ENCODE measurements at places on chromosomes 3 and 15.

- DNase-seq: no peak
Measured at GRCh38 chr3:34419801-34420200, 621.4 kb downstream of the PDCD6IP start.

- DNase-seq: no peak
Measured at GRCh38 chr3:131973731-131974130, 61.1 kb downstream of the CPNE4 start.

- no peak for DNase-seq
Measured at GRCh38 chr15:64285871-64286270, 70.1 kb downstream of the CSNK1G1 start.

DNA sequence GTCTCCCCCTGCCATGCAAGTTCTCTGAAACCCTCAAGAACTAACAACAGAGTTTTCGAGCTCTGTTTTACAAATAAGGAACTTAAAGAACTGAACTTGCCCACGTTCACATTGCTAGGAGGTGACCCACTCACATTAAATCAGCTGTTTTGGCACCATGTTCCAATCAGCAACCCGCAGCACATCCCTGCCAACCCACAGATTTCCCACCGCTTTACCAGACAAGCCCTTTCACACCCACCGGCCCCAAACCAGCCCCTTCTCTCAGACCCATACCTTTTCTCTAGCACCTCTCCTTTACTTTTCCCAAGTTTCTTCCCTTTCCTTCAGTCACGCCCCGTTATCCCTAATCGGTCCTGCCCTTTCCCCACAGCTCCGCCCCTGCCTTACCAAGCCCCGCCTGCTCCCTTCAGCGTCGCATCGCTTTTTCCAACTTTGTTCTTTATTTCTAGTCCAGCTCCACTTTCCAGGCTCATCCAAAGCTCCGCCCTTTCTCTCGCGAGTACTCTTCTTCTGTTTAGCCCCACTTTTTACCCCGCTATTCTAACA, 804 bp upstream of the BRPF1 start:
- DNase-seq: no peak

DNA sequence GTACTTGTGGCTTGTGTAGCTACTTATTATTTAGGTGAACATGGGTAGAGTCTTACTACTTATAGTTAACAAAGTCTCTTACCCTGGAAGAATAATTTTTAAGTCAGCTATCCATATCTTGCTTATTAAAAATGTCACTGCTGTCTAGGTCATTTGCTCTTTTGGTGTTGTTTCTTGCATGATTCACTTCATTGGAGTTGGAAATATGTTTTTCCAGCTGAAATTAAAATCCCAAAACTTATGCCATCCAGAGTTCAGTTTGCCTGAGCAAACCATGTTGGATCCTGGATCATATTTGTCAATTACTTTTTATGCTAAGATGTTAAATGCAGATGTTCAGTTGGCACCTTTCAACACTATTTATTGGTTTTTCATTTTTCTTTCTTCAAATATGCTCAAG, 421.0 kb upstream of the RBMS3 start:
- DNase-seq: no peak

GRCh38 chr3:53566461-53567145, 72.2 kb downstream of the CACNA1D start:
- DNase-seq: no peak

- no peak for DNase-seq
Measured at GRCh38 chr3:137695351-137695750, 68.8 kb upstream of the SOX14 start.

DNA sequence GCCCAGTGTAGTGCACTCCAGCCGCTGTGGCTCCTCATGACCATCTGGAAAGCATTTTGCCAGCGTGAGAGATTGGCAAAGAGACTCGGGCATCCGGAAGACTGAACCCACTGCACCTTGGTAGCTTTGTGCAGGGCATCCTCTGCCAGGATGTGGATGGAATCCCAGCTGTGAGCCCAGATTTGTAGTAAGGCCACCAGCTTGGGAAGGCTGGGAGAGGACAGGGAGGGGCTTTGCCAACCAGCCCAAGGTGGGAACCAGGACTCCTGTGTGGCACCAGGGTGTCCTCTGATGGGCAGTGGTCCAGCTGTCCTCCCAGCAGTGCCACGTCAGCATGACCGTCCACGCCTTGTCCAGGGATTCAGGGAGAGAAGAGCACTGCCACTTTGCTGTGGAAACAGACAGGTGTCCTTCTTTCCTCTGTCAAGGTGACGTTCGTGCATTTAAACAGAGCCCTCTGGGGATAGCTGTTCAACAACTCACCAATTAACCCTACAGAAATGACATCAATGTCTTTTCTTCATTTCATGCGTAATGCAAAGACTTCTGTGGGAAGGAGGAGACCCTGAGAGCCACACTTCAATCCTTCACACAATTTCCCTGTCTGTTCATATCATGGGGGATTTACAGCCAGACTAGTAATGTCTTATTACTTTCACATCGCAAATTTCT, 19.1 kb downstream of the KLF15 start:
- no peak for DNase-seq

Measured in bone marrow (tissue), 2 donors.